ENCODE measurements at places on chromosomes 11 and 22.
A peak's percentile ranks its signal among the peaks of the same experiment; 100 is the strongest.

DNA sequence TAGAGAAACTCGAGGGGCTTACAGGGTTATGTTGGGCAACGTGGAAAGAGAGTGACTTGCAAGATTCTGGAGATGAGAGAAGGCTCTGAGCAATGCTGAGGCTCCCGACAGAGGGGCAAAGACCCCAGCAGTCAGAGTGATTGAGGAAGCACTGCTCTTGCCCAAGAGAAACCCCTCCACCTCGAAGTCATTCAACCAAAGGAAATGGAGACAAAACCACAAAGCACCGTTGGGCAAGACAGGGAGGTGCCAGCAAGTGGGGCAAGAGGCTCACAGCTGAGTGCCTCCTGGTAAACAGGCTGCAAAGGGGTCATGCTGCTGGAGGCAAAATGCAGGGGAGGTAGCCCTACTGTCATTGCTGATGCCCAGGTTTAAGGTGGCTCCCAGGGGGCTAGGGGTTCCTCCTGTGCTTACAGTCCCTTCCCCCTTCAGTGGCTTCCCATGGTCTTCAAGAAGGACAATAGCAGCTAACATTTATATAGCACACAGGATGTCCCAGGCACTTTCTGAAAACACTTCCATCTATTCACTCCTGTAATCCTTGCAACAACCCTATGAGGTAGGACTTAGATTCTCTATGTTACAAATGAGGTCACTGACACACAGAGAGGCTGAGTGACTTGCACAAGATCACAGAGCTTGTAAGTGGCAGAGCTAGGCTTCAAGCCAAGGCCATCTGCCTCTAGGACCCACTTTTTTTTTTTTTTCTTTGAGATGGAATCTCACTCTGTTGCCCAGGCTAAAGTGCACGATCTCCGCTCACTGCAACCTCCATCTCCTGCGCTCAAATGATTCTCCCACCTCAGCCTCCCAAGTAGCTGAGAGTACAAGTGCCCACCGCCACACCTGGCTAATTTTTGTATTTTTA is 18.1 kb upstream of the MYH9 start:
- no peak for DNase-seq

DNA sequence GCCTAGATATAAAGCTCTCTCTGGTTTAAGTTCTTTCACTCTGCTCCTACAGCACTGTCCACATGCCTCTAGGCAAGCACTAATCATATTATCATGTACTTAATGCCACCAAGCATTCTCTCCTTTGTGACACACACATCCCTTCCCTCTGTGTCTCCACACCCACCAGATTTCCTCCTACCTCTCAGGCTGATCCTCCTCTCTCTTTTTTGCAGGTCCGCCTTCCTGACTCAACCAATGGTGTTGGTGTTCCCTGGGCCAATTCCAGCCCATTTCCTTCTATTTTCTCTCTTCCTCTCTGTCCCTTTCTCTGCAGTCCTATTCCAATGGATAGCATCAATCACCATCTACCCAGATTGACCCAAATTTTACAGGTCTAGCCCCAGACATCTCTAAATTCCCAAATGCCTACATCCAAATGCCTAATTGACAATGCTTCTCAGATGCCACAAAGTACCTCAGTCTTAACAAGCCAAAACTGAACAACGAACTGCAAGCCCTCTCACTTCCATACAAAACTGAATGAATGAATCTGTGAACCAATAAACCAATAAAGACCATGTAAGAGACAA is 504 bp upstream of the ZNF215 start:
- no peak for DNase-seq

GRCh38 chr11:5369789-5370188 is 13.8 kb upstream of the OR51M1 start:
- DNase-seq, result peak; percentile 63

DNA sequence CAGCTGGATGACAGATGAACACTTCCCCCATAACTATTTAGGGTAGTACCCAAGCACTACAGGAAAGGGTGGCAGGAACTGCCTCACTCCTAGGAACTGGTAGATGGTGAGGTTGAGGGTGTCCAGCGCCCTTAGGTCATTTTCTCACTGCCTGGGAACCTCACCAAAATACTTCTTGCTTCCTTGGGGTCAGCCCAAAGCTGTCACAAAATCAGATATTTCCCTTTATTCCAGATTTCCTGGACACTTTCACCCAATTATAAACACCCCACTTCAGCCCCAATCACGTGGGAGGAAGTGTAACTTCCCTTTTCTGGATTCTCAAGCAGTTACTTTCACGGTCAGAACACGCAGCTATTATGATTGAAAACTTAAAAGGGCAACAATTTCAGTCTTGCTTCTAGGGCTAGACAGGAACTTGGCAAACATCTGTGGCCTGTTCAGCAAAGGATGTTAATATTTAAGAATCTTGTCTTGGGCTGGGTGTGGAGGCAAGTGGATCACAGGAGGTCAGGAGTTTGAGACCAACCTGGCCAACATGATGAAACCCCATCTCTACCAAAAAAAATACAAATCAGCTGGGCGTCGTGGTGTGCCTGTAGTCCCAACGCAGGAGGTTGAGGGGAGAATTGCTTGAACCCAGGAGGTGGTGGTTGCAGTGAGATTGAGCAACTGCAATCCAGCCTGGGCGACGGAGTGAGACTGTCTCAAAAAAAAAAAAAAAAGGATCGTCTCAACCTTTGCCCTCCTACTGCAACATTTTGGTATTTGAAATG is 4.0 kb downstream of the FTH1 start:
- DNase-seq, result no peak
